H7 (cell line): ENCODE measurements at places on chromosomes 4 and X. TPM values are rescaled to one million over a fixed set of nuclear protein-coding genes. Genes with fewer than 3 reads are reported as not detected.

GRCh38 chr4:189022440-189023035, 883.3 kb downstream of the TRIML1 start:
- no peak for DNase-seq

The TMSB15C gene
- 3.5 and 5.2 TPM in 2 replicates for total RNA-seq

DNA sequence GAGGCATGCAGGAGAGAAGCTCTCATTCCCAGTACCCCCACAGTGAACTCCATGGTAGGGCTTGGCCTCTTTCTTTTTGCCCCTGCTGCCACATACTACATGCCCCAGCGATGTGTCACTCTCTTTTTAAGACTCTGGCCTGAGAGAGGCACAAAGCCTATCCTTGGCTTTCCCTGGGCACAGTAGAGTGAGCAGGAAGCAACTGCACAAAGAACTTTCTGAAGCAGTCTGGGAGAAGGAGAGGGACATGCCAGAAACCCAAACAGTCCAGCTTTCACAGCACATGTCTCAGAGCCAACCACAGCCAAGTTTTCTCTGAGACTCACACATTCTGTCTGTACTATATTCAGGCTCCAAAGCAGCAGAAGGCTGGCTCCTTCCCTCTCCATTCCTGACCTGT, 7.9 kb upstream of the NALF2 start:
- no peak for DNase-seq

DNA sequence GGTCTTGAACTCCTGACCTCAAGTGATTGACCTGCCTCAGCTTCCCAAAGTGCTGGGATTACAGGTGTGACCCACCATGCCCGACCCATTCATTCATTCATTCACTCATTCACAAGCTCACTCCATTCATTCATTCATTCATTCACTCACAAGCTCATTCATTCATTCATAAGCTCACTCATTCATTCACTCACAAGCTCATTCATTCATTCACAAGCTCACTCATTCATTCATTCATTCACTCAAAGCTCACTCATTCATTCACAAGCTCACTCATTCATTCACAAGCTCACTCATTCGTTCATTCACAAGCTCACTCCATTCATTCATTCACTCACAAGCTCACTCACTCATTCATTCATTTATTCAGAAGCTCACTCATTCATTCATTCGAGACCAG, 198.6 kb downstream of the SHOX start:
- no peak for DNase-seq

The NR3C2 gene
- total RNA-seq, result 0.22 and 0.55 TPM in 2 replicates

- DNase-seq, result no peak
Measured at GRCh38 chr4:75030028-75030427, 97.1 kb downstream of the PARM1 start.

GRCh38 chr4:31236639-31237173, 516.5 kb downstream of the PCDH7 start:
- no peak for DNase-seq

The PPARGC1A gene
- 1.1 and 2.0 TPM in 2 replicates for total RNA-seq

GRCh38 chr4:26937139-26937538, 76.5 kb downstream of the STIM2 start:
- DNase-seq, result no peak

GRCh38 chr4:81663368-81663767, 191.7 kb upstream of the RASGEF1B start:
- DNase-seq, result no peak

DNA sequence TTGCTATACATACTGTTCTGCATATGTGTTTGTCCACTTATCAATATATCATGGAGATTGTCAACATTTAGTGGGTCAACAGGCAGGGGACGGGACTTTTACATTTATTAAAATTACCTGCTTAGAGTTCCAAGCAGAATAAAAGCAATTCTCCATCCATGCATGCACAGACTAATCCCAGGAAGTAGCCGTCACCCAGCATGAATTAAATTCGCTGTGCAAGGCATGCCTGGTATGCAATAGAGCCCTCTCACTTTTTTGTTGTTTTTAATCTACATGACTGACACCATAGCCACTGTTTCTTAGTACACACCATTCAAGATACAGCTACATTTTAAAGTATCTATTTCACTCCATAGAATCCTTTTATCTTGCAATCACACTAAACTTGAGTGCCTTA, 108.9 kb downstream of the USP46 start:
- no peak for DNase-seq

DNA sequence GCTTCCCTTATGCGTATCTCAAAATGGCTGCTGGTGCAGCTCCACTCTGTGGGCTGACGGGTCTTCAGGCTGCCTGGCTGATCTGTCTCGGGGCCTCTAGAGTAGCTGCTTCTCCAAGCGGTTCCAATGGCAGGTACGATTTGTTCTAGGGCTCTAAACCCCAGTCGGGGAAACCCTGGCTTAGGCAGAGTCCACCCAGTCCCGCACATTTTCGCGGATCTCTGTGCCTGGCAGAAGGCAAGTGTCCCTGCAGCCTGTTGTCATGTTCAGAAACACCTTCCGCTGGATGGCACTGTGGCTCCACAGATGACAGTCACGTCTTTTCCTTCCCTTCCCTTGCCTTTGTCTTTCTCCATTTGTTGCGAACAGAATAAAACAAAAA, 54.4 kb downstream of the NBDY start:
- DNase-seq, result no peak

The PTTG2 gene
- not detected in 2 replicates for total RNA-seq

DNA sequence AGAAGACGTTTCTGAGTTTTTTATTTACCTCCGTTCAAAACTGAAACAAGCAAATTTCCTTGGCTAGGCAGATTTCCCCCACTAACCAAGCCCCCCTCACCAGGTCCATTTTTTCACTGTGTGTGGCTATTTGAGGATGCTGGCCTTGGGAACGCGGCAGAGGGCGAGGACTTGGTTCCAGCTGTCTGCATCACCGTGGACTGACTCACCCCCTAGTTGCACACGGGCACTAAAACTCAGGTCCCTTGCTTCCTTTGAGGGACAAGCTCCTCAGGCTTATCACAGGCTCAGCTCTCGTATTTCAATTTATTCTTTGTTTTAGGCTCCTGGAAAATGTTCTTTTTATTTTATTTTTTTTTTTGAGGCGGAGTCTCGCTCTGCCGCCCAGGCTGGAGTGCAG, 8.4 kb upstream of the MTNR1A start:
- DNase-seq, result no peak

- DNase-seq, result no peak
Measured at GRCh38 chrX:133543654-133544053, 128.4 kb upstream of the GPC4 start.

The CCDC120 gene
- 4.7 and 5.8 TPM in 2 replicates for total RNA-seq

GRCh38 chrX:87961471-87961870, 443.9 kb downstream of the KLHL4 start:
- no peak for DNase-seq

The LDB2 gene
- total RNA-seq, result 94.0 and 141 TPM in 2 replicates

- peak; percentile 89 for DNase-seq
Measured at GRCh38 chrX:153669174-153669890, 4.3 kb downstream of the PNCK start.

GRCh38 chrX:135421537-135421931, 210 bp upstream of the SMIM10L2A start:
- DNase-seq, result peak; percentile 93

- DNase-seq, result peak; percentile 94
Measured at GRCh38 chrX:154443992-154444754, at the start of gene FAM50A. FAM50A (plus strand) TSS chrX:154444141; CDS start chrX:154444236, 95 bp downstream.

The MGAT4D gene
- total RNA-seq, result not detected in 2 replicates

- DNase-seq, result no peak
Measured at GRCh38 chr4:149708513-149709130, 107.0 kb downstream of the IQCM start.

DNA sequence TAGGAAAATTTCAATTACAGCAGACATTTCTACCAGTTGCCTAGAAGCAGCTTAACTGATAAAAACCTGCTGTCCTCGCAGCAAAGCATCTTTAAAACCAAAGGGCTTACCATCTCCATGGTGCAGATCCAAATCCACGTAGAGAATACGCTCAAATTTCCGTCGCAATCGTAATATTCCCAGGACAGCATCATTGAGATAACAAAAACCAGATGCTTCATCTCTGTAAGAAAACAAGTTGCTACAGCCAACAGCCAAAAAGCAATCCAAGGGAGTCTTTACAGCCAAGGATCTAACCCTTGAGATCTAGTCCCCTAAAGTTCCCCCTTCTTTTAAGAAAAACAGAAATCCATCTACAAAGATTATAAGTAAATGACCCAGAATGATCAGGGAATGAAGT, 77.6 kb downstream of the HDAC8 start:
- no peak for DNase-seq

DNA sequence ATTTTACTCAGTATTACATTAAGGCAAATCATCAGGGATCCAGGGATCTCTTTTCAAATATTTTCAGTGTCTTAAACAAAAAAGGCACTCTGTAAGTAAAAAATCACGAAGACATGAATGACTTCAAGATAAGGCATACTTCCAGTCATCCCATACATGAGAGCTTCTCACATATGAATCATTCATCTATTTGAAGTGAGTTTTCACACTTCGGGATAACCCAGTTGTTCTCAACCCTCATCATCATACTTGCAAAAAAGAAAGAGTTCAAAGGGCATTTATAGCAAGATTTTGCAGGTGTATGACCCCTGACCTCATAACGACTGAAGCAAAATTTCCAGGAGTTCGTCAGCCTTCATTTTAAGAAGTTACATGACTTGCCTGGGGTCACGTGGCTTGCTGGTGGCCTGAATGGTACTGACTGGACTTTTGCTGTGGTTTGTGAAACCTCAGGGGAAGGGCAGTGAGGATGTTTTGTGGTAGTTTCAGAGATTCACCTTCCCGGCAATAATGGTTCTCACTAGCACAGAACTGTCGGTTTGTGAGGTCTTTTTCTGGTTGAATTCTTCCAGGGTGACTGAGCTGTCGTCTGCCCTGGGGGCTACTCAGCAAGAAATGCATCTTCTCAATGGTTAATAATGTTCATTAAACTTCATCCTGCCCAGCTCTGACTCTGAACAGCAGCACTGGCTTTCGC, 115.8 kb upstream of the SHISA3 start:
- no peak for DNase-seq

GRCh38 chrX:154402622-154403127, 4.5 kb downstream of the RPL10 start:
- DNase-seq, result no peak

The EIF4E gene
- 184 and 210 TPM in 2 replicates for total RNA-seq

The ABCB7 gene
- 30.6 and 45.2 TPM in 2 replicates for total RNA-seq

- DNase-seq, result no peak
Measured at GRCh38 chr4:60721685-60722084, 478.4 kb upstream of the ADGRL3 start.

GRCh38 chrX:146887020-146887419, 72.5 kb upstream of the CXorf51A start:
- no peak for DNase-seq

- DNase-seq, result no peak
Measured at GRCh38 chr4:60617731-60618130, 582.4 kb upstream of the ADGRL3 start.

DNA sequence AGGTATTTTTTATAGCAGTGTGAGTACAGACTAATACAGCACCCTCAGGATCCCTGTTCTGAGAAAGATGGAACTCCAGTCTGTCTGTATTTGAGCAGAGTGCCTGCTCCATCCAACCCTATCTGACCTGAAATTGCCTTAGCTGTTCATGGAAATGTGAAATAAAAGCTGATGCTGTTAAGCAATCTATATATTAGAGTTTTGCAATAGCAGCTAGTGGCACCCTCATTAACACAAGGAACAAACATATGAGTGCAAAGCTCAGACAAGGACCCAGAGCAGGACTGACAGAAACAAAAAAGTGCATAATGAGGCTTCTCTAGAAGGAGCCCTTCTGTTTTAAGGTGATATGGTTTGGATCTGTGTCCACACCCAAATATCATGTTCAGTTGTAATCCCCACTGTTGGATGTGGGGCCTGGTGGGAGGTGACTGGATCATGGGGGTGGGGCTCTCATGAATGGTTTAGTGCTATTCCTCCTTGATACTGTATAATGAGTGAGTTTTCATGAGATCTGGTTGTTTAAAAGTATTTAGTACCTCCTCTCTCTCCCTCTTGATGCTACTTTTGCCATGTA, 272.9 kb upstream of the KLF3 start:
- no peak for DNase-seq

GRCh38 chrX:101708163-101708562, 48.5 kb upstream of the ARMCX2 start:
- no peak for DNase-seq

The SPANXC gene
- total RNA-seq, result not detected in 2 replicates

The SATL1 gene
- total RNA-seq, result 0.03 and 0.11 TPM in 2 replicates

- DNase-seq, result no peak
Measured at GRCh38 chr4:142341268-142341667, 504.8 kb downstream of the INPP4B start.

DNA sequence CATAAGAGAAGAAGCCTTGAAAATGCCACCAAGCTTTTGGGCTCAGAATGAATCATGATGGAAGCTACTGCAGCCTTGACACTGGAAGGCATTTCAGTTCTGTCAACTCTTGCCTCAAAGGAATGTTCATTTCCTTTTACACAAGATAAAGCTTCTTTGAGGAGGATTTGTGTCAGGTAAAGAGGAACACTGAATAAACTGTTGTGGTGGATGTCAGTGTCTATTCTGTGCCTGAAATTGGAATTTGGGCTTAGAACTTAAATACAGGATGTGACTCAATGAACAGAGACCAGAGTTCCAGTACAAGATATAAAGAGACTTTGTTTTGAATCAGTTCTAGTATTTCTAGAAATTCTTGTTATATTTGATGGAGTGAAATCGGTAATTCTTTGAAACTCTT, 313.2 kb downstream of the PACRGL start:
- DNase-seq, result no peak

The SORCS2 gene
- total RNA-seq, result 2.0 and 4.9 TPM in 2 replicates

DNA sequence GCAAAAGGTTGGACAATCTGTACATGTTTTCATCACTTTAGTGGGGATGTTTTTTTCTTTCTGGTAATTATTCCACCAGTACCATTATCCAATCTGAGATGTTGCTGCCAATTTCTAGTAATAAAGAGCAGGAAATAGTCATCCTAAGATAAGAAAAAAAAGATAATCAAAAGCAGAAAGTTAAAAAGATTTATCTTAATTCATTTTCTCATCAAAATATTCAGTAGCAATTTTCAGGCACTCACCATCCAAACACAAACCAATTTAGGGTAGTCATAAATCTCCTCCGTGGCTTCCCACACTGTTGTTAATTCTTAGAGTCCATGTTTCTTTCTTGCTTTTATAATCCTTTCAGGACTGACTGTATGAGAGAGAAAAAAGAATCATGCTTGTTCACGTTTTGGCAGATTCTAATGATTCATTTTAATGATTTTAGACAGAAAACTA, 263.7 kb upstream of the UGT8 start:
- no peak for DNase-seq

The RELL1 gene
- total RNA-seq, result 19.1 and 25.2 TPM in 2 replicates

The CCNA2 gene
- 171 and 186 TPM in 2 replicates for total RNA-seq

The TLR6 gene
- total RNA-seq, result under 0.01 TPM in 1 of 2 replicates, not detected in the other
